GM04503 (cell line): ENCODE measurements at places on chromosomes 7 and 10.

DNA sequence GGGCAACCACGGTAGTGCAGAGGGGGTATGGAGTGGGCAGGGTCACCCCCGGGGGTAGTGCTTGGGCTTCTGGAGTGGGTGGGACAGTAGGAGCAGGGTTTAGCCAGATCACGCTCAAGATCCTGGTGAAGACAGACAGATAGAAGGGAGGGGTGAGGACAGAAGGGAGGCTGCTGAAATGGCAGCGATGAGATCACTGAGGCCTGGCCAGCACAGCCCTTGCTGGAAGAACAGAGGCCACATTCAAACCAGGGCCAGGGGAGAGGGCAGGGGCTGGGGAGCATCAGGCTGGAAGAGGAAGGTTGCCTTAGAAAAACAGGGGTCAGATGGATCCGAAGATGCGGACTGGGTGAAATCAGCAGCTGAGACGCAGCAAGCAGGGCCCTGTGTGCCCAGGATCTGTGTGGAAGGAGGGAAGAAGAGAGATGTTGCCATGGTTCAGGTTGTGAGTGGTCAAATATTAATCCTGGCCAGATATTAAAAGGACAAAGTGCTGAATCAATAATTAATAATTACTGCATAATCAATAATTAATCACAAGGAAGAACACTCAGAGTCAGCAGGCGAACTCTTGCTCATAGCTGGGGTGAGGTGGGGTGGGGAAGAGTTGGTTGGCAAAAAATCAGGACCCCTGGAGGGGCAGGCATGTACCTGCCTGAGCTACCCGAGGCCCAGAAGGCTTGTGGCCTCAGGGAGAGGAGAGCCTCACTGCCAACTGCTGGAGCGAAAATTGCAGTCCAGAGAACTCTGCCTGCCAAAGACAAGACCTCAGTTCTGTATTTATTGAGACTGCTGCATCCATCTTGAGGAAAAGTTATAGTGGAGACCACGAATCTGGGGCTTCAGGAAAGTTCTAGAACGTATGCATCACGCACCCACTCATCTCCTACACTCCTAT is 105.7 kb downstream of the GRB10 start:
- no peak for DNase-seq

DNA sequence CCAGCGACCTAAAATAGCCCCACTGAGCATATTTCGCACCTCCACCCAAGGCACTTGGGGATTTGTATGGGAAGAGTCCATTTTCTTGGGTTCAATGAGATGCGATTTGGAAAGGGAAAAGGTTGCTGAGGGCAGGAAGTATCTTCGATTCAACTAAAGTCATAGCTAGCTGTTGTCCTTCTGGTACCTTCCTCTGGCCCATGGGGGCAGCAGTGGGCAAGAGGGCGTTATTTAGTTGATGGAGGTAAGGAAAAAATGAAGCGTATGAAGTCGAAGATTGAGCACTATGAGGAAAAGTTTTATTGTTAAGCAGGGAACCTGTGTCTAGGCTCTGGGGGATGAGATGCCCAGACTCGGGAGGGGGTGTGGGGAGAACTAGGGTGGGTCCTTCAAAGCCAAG is 135.4 kb downstream of the EVX1 start:
- no peak for DNase-seq

- DNase-seq = no peak
Measured at GRCh38 chr7:139451638-139452037, 31.8 kb downstream of the KLRG2 start.

DNA sequence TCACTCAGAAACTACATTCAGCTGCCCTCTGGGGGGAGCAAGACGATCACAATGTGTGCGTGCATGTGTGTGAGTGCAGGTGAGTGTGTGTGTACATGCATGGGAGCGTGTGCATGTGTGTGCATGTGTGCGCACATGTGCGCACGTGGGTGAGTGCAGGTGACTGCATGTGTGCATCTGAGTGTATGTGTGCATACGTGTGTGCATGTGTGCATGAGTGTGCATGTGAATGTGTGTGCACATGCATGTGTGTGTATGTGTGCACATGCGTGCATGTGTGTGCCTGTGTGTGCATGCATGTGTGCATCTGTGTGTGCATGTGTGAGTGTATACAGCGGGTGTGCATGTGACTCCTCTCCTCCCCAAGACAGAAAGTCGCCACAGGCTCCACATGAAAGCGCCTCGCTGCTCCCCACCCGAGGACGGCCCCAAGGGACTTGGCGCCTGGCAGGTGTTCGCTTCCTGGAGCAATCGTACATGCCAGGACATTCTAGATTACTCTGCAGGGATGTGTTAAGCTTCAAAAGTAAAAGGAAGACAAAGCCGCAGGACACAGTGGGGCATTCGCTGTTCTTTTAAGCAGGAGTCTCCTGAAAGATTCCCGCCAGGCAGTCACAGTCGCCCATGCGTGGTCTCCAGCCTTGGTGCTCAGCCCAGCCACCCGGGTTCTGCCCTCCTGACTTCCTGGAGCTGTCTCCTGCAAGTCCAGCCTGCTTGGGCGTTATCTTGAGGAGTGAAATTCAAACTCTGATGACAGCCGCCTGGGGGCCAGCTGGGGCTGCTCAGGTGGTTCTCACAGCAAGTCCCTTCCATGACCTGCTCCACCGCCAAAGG is 42.0 kb upstream of the ADGRA1 start:
- DNase-seq = no peak

- DNase-seq = no peak
Measured at GRCh38 chr10:31317652-31318381, 1.2 kb upstream of the ZEB1 start.

DNA sequence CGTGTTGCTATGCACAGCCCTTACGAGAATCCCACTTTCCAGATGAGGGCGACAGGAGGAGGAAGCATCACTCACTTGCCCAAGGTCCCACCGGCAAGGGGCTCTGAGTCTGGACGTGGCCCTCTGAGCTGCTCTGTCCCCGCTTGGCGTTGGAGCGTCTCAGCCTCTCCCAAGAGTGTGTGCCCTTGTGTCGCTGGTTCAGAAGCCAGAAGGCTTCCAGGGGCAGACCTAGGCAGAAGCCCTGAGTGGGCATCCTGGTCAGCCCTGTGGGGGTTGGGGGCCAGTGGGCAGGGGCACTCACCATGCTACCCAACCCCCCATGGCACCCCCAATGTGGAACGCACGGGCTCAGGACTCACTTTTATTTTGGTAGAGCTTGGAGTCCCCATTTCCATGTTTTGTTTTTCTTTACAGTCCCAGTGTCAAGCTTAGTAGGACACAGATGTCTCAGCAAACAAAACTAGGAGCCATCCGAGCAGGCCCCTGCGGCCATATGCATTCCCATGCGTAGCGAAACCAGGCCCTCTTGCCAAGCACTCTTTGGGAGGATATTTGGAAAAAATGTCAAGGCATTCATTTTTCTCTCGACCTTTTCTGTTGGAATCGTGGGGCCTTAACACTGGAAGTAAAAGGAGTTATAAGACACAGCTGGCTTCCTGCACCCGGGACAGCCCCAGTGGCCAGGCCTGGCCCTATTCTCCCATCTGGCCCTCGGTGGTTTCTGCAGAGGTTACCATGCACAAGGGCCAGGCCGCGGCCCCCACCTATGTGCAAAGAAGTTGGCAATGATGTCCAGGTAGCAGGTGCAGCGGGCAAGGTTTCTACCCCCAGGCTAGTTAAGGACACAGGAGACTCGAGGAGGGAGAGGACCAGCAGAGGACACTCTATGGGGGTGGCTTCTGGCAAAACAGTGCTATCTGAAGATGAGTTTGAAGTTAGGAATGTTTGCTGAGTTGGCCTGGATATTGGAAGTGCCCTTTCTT is 97.0 kb downstream of the LHPP start:
- DNase-seq = no peak

DNA sequence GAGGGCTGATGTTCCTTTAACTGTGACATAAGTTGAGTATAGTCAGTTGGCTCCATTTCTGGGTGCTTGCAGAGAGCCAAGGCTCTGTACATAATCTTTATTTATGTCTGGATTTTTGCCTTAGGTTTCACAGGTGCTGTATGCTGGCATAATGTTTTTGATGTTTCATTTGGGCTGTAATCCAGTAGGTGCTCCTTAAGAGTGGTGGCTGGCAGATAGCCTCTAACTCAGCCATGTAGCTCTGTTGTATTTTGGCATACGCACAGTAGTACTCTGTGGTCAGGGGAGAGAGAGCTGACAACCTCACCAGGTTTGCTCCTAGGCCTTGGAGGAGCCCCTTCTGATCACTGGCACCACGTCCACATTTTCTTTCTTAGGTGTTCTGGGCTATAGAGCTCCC is 61.1 kb downstream of the RNF133 start:
- no peak for DNase-seq

DNA sequence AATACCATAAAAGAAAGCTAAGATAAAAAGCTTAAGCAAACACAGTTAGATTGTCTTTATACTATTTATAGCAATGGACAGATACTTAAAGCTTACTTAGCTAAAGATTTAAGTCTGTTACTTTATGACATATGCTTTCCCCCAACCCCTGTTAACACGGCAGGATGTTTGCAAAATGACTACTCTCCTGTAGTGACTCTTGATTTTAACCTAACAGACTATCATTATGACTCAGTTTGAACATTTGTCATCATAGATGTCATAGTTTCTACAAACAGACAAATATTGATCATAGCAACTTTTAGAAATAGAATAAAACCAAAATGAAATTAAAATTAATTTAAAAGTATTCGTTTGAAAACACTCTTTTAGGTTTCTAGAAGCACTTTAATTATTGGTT is 7.8 kb upstream of the COMMD3 start:
- no peak for DNase-seq

GRCh38 chr10:28668363-28669226 is 8.7 kb upstream of the BAMBI start:
- DNase-seq = no peak

DNA sequence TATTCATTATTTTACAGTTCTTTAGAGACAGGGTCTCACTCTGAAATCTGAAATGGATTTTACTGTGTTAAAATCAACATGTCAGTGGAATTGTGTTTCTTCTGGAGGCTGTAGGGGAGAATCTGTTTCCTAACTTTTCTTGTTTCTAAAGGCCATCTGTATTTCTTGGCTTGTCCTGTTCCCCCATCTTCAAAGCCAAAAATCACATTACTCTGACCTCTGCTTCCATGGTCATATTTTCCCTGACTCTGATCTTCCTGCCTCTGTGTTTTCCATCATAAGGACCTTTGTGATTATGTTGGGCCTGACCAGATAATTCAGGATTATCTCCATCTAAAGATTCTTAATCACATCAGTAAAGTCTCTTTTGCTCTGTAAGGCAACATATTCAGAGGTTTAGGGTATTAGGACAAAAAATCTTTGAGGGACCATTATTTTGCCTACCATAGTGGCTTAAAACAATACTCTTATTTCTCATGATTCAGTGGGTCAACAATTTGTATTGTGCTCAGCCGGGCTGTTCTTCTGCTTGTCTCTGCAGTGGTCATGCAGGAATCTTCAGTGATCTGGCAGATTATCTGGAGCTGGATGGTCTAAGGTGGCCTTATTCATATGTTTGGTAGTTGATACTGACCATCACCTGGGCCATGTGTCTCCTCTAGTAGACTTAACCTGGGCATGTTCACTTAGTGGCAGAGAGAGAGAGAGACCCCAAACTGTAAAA is 5.7 kb downstream of the ANLN start:
- DNase-seq = no peak

- no peak for DNase-seq
Measured at GRCh38 chr7:117837841-117838240, 35.4 kb downstream of the CTTNBP2 start.

DNA sequence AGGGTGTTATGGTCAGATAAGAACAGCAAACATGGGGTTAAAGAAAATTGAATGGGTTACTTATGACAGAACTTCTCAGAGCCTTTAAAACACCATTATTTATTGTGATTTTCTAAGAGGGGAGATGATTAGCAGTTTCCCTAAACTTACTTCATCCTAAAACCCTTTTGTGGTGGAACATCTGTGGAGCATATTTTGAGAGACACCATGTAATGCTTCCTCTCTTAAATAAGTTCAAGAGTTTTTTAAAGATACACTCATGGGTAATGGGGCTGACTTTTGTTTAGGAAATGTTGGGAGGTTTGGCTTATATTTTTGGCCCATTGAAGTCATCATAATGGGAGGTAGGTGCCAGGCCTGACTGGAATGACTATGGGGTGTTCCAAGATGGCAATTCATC is 8.4 kb upstream of the PDCD4 start:
- DNase-seq = no peak

DNA sequence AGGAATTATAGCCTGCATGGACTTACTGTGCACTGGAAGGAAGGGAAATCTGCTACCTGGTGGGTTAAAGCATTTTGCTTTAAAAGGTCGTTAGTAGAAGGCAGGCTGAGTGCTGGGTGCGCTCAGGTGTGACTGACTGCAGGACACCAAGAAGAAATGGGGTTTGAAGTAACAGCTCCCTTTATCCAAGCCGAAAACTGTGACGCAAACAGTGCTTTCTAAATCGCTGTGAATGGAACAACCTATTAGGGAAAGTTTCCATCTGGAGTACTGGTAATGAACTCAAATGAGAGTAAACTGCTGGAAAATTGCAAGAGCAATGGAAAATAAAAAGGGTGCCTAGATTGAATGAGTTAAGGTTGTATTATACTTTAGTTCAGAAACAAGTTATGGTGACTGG is 95.3 kb downstream of the CNNM2 start:
- DNase-seq = no peak

DNA sequence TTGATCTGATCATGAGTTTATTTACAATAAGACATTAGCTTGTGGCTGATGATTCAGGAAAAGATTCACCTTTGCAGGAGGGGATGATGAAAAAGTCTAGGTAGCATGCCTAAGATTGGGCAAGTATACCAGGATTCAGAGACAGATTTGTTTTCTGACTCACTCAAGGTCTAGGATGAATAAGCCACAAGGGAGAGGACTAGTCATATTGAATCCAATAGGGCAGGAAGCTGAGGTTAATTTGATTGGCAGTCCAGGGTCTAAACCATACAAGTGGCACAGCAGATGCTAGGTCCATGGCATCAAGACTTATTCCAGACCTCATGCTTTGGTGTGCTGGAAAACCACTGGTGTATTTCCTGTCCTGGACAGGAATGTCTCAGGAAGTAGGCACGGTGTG is 1133.4 kb downstream of the XPNPEP1 start:
- no peak for DNase-seq

DNA sequence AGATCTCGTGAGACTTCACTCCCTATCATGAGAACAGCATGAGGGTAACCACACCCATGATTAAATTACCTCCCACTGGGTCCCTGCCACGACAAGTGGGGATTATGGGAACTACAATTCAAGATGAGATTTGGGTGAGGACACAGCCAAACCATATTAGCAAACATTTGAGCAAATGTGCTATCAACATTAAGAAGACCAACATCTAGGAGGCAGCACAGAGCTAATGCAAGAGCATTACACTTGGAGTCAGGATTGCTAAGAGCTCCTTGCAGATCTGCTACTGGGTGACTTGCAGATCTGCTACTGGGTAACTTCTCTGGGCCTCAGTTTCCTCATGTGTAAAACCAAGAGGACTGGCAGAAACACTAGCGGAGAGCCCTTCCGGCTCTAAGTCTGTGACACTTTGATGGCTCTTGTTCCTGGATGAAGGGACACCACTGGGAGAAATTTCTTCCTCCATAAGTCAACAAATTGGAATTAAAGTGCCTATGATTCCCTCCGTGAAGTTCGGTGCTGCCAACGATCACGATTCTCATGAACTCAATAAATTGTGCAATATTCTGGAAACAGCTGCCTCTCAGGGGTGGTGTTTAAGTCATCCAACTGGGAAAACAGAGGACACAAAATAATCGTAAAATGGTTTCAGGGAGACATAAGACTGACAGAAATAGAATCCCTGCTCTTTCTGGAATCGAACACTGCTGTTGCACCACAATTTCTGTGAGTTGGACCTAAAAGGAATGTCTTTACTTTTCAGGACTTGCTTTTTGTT is 115.8 kb upstream of the ITGB1 start:
- DNase-seq = peak; percentile 47

- no peak for DNase-seq
Measured at GRCh38 chr7:139658296-139658695, 119.5 kb downstream of the HIPK2 start.
